ENCODE measurements at places on chromosomes 11 and 22.

DNA sequence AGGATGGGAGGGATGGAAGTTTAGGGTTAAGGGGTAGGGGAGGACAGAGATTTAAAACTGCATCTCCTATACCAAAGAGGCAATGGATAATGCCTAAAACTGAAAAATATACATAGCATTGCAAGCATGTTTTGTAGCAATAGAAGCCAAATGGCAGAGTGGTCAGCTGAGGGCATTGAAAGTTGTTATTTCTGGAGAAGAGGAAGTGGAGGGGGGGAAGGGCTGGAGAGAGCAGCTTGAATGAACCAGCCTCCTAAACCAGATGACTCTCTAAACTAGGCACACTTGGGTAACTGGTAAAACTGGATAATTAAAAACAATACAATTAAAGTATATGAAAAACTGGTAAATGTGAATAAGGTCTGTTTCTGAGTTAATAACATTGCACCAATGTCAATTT, 70.3 kb upstream of the TP53I11 start:
- no peak for DNase-seq

- no peak for DNase-seq
Measured at GRCh38 chr22:26522012-26522411, 9.7 kb upstream of the TFIP11 start.

DNA sequence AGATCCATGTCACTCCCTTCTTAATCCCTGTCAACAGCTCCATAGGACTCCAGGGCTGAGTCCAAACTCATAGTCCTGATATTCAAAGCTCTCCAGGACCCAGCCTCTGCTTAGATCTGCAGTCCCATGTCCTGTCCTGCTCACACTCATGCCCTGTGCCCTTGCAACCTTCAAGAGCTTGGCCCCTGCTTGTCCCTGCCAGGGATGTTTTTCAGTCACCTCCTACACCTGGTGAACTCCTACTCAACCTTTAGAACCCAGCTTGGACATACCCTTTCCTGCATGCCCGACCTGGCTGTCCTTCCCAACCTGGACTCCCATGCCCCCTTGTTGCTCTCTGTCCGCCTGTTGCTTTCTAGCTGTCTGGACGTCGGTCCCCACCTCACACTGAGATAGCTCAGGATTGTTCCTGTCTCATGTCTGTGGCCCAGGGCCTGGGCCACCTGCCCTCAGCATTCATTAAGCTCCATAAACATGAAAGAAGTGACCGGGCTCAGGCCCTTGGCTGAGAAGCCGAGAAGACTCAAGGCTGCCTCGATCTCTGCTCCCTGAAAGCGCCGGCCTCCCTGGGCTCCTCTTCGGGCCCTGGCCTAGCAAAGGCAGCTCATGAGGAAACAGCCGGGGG, 48.8 kb upstream of the RTL6 start:
- DNase-seq = no peak

- no peak for DNase-seq
Measured at GRCh38 chr11:13104619-13105236, 95.6 kb downstream of the RASSF10 start.

GRCh38 chr11:14041040-14041439, 78.5 kb downstream of the SPON1 start:
- DNase-seq = no peak

GRCh38 chr11:27653990-27654758, 46.1 kb downstream of the BDNF start:
- DNase-seq = no peak

- DNase-seq = no peak
Measured at GRCh38 chr22:33605666-33606065, 314.6 kb downstream of the LARGE1 start.

DNA sequence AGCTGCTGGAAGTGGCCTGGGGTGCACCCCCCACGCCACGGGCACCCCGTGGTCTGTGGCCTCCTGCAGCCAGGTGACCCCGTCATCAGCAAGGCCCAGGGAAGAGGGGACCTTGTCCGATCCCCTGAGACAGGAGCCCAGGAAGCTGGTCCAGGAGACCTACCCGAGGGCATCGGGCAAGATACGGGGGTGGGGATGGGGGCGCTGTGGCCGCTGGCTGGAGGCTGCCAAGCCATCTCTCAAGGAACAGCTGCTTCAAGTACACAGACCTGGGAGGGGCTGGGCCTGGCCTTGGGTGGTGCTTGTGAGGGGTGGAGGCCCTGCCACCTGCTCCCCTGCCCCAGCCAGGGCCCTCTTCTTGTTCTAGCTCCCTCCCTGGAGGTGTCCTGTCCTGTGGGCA, 1272.1 kb downstream of the BRD1 start:
- no peak for DNase-seq

- DNase-seq = no peak
Measured at GRCh38 chr11:92854952-92855351, 114.5 kb upstream of the MTNR1B start.

GRCh38 chr11:70762810-70763209, 364.5 kb downstream of the CTTN start:
- no peak for DNase-seq

DNA sequence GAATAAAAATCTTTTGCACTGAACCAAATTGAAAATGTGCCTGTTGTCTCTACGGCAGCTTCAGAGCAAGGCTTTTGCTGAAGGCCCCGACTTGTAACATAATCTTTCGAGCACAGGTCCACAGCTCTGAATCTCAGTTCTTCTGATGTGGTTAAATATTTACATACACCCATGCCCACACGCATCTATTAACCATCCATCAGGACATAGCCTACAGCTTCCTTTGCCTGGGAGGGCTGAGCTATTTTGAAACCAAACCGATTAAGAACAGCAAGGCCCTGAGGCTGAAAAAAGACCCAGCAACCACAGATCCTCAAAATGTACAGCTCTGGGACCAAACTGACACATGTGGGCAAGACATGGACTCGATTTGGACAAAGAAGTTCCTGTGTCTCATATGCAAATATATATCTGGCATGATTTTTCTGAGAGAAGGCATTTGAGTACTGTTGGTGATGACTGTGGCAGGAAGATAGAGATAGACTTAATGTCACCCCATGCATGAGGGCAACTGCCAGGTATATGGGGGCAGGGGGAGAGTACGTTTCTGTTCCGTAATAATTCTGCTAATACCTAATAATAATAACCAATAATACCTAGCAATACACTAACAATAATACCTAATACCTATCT, 322.7 kb upstream of the PLET1 start:
- no peak for DNase-seq

GRCh38 chr22:31235081-31235480, 23.0 kb downstream of the LIMK2 start:
- DNase-seq = no peak

DNA sequence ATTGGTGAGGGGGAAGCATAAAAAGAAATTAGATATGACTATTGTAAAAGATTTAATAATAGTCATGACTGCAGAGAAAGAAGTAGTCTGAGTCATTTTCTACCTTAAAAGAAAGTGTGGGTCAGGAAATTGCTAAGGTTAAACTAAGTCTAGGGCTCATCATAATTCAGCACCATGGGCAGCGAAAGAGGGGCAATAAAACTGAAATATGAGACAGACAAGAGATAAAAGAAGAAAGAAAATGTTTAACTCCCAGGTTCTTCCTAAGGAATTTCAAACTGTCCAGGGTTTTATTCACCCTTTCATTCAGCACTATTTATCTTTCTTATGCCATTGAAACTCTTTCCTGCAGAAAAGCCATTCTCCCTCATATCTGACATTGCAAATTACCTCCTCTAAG, 114.4 kb upstream of the API5 start:
- no peak for DNase-seq

Data from activated naive CD8-positive, alpha-beta T cell treated with anti-CD3 and anti-CD28 coated beads, Interleukin-2, amount 50 U/mL, for 16 hours (primary cell).